GM13976 (cell line): ENCODE measurements at places on chromosomes 5 and 9.

DNA sequence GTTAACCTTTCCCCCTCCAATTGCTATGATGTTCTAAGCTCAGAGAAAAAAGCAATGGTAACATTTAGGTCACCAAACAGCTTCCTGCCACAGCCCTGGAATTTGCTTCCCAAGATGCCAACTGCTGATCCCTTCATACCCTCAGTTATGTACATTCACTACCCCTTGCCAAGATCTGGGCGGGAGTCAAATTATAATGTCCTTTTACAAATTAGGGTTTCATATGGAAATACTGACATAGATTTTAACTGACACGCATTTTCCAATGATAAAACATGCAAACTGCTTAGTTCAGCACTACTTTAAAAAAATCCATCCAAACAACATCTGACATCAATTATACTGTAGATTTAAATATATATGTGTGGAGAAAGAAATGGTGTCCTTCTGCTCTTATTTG, 5.0 kb downstream of the LOX start:
- no peak for DNase-seq

GRCh38 chr5:132749506-132749905, 2.3 kb downstream of the CCNI2 start:
- peak; percentile 13 for DNase-seq

GRCh38 chr5:76813982-76814562, 4.8 kb upstream of the F2RL1 start:
- no peak for DNase-seq

GRCh38 chr5:24365406-24365805, 279.4 kb downstream of the CDH10 start:
- DNase-seq = no peak

DNA sequence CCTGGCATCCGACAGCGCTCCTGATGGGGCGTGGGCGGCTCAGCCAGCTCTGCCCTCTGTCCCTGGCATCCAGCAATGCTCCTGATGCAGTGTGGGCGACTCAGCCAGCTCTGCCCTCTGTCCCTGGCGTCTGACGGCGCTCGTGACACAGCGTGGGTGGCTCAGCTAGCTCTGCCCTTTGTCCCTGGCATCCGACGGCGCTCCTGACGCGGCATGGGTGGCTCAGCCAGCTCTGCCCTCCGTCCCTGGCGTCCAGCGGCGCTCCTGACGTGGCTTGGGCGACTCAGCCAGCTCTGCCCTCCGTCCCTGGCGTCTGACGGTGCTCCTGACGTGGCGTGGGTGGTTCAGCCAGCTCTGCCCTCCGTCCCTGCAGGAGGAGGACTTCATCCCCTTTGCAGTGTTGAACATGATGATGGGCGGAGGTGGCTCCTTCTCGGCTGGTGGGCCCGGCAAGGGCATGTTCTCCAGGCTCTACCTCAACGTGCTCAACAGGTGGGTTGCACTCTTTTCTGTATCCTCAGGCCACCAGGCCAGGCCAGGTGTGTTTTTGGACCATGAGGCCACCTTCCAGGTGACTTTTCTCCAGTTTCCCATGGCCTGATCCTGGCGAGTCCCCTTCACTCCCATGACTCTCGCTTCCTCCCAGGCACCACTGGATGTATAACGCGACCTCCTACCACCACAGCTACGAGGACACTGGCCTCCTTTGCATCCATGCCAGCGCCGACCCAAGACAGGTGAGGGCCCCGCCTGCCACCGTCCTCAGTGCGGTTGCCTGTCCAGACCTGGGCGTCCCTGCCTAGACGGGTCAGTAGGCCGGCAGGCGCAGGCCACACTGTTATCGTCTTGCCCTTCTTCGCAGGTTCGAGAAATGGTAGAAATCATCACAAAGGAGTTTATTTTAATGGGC, 8.0 kb downstream of the PMPCA start:
- no peak for DNase-seq

GRCh38 chr5:127079994-127080491, 6.7 kb upstream of the C5orf63 start:
- DNase-seq = no peak

DNA sequence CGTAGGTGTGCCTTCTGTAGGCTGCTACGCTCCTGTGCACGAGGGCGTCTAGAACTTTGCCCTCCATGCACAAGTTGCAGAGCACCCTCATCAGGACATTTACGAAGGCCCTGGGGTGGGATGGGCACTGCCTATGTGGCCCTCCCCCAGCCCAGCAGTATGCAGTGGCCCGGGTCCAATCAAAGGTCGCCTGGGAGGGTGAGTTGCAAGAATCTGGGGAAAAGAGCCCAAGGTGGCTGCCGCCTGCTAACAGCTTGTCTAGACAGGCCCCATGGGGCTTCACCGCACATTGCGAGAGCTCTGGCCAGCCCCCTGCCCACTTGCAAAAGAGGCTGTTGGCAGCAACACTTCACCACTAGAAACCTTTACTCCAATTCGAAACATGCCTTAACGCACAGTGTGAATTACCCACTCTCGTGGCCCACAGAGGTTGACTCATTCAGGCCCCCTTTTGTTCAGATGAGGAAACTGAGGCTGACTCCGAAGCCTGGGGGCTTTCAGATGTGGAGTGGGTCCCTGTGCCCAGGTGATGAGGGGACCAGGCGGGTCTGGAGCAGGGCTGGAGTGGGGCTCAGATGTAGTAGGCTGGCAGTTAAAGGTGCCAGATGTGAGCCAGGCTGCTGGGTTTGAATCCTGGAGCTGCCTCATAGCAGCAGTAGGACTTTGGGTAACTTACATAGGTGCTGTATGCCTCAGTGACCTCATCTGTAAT, 31.8 kb upstream of the IL17B start:
- no peak for DNase-seq

DNA sequence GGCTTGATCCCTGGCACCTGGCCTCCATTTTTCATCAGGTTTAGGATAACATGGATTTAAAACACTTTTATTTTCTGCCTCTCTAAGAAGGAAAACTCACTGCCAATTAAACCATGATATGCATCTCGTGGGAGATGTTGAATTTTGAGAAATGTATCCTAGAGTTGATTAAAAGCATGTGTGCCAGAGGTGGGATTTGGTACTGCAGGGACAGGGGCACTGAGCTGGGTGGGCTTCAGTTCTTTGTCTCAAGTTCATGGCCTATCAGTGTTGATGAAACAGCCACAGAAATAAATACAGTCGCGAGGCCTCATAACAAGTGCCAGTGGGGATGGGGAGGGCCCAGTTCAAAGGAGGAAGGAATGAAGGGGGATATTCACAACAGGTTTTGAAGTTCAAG, 34.9 kb downstream of the POLR1E start:
- DNase-seq = no peak

DNA sequence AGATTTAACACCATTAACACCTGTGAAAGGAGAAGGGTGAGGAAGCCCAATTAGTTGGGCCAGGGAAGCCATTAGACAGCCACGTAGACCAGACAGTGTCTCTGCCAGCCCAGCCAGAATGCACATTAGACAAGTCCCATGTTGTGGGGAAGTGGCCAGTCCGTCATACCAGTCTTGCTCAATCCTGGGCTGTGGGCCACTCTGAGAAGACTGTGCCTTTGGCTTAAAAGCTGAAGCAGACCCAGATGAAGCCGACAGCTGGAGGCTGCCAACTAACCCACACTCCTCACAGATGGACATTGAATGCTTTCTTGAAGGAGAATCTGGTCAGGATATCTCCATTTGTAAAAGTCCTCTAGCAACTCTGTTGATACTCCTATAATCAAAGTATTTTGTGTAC, 128.5 kb downstream of the CHSY3 start:
- DNase-seq = no peak

DNA sequence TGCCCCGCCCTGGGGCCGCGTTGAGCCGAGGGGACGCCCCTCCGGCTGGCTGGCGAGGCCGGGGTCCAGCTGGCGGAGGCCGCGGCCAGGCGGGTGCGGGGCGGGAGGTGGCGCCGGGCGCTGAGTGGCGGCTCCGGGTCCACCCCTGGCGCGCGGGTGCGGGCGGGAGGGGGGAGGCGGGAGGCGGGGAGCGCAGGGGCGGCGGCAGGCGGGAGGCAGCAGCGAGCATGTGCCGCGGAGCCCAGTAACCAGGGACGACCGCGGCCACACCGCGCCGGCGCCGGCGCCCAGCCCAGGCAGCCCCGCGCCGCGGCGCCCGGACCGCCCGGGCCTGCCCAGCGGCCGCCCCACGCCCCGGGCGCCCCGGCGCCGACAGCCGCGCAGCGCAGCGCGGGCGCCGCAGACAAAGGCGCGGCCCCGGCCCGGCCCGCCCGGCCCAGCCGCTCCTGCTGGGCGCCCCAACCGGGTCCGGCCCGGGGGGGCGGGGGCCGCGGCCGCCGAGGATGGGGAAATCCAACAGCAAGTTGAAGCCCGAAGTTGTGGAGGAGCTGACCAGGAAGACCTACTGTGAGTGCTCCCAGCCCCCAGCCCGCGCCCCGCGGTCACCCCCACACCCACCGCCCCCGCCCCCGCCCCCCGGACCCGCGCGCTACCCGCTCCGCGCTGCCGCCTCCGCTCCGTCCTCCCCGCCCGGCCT, at the start of gene NCS1:
TSS of gene NCS1 (plus strand) at position 244 of the 697 bp plus-strand sequence. CDS start at position 504, 260 bp downstream.
- peak; percentile 86 for DNase-seq

DNA sequence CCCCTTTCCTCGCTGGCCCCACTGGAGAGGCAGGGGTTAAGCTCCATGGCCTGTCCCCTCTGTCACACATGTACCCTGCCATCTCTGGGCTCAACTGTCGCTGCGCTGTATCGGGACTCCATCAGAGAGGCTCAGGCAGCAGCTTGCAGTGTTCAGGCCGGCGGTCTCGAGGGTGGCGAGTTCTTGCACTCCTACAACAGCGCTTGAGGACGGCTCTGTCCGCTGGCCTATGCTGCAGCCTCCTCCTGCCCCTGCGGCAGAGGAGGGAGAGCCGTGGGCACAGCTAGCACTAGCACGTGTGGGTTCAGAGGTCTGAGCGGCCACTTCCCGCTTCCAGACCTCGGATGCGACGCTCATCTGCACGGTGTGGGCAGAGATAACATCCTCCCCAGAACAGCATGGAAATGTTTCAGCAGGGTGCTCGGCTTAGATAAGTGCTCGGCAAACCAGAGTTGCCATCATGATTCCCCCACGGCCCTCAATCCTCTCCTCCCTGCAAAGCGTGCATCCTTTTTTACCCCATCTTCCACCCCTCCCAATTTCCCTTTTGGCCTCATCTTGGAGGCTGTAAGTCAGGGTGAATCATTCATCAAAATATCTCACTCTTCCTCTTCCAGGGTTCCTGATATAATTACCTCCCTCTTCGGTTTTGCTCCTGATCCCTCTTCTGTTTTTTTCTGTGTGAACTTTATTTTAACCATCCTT, 41.9 kb upstream of the FUBP3 start:
- no peak for DNase-seq

DNA sequence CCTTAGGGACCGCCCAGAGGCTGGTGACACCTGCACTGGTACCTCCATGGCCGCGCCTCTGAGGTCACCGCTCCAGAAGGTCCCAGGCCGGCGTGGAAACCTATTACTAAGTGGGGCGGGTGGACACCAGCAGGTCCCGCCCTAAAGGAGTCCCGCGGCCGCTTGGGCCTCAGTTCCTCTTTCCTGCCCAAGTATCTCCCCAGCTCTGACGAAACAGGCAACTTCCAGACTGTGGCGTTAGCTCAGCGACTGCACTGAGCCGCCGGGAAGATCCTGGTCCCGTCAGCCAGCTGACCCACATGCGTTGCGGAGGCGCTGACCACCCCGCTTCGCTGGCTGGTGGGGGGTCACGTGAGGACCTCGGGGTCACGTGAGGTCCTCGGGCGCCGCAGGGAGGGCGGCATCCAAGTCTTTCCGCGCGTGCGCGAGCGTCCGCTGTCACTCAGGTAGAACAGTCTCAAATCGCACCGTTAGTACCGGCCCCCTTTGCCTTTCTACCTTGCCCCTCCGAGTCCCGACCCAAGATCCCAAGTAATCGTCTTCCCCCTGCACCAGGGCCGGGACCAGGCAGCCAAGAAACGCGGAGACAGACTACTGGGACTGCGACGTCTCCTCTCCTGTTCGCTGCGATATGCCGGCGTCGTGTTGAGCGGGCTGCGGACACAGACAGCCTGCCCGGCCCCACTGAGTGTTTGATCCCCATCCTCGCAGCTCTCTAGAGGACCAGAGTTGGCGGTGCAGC, 53.7 kb upstream of the KDM4C start:
- peak; percentile 90 for DNase-seq

DNA sequence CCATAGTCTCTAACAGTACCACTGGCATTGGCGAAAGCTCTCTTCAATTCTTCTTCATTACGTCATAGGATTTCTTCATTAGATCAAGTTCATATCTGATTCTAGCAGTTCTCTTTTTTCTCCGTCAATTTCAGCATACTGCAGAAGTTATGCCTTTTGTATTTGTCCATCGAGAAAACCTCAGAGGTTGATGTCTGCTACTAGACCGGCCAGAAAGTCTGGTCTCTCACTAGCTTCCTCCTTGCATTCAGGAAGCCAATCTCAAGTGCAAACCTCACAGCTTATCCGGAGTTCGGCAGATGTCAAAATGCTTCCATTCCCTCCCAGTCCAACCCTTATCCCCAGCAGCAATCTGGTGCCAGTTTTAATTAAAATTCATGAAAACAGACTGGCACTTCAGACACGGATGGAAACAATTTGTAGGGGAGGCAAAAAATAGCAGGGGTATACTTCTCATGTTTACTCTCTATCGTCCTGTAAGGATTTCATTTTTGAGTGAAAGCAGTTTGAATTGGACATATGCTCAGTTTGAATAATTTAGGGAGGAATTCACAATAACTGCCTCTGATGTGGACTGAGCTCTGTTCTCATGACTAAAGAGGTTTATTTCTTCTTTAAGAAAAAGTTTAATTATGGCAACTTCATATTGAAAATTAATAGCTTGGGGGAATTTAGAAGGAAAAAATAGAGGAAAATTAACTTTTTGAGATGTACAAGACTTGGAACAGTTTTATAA, 56.4 kb upstream of the TMC1 start:
- DNase-seq = no peak
